ENCODE measurements at places on chromosomes 13 and 19. TPM values are rescaled to one million over a fixed set of nuclear protein-coding genes. Genes with fewer than 3 reads are reported as not detected.

- H3K27me3 ChIP-seq = no peaks in the 10 kb centered on the region
- DNase-seq = no peak
- no peak overlapping the region for H3K27ac ChIP-seq
- H3K4me1 ChIP-seq = peaks cover 12% of the 10 kb centered on the region
- no peak overlapping the region for H3K4me3 ChIP-seq
- no peaks in the 10 kb centered on the region for H3K36me3 ChIP-seq
These were observed 13.1 kb downstream of the LRCH1 start for GRCh38 chr13:46565808-46566750.

- no peaks in the 10 kb centered on the region for H3K27me3 ChIP-seq
- H3K36me3 ChIP-seq = no peaks in the 10 kb centered on the region
- H3K4me3 ChIP-seq = no peak overlapping the region
- DNase-seq = no peak
- H3K27ac ChIP-seq = no peak overlapping the region
- H3K4me1 ChIP-seq = peaks cover 29% of the 10 kb centered on the region
These were observed 74.7 kb downstream of the GADD45B start for GRCh38 chr19:2550431-2551171.

GRCh38 chr19:10764340-10764894 lies 46.5 kb downstream of the DNM2 start:
- H3K36me3 ChIP-seq = peaks cover 2% of the 10 kb centered on the region
- no peaks in the 10 kb centered on the region for H3K4me1 ChIP-seq
- no peaks in the 10 kb centered on the region for H3K27me3 ChIP-seq
- H3K27ac ChIP-seq = no peak overlapping the region
- DNase-seq = no peak
- no peak overlapping the region for H3K4me3 ChIP-seq

The MCEMP1 gene
- not detected for total RNA-seq

- peaks cover 5% of the 10 kb centered on the region for H3K4me1 ChIP-seq
- H3K27ac ChIP-seq = no peak overlapping the region
- H3K27me3 ChIP-seq = no peaks in the 10 kb centered on the region
- DNase-seq = peak; percentile 84
These were observed 2.8 kb downstream of the DMPK start for GRCh38 chr19:45779231-45780145.

GRCh38 chr19:30718707-30719106 lies 346.5 kb downstream of the ZNF536 start:
- H3K27ac ChIP-seq = no peak overlapping the region
- H3K4me1 ChIP-seq = no peaks in the 10 kb centered on the region
- no peak overlapping the region for H3K4me3 ChIP-seq
- no peaks in the 10 kb centered on the region for H3K36me3 ChIP-seq
- no peaks in the 10 kb centered on the region for H3K27me3 ChIP-seq

- H3K4me1 ChIP-seq = no peaks in the 10 kb centered on the region
- H3K27me3 ChIP-seq = no peaks in the 10 kb centered on the region
- DNase-seq = no peak
- no peak overlapping the region for H3K4me3 ChIP-seq
- H3K36me3 ChIP-seq = no peaks in the 10 kb centered on the region
- H3K27ac ChIP-seq = no peak overlapping the region
These were observed 268.3 kb downstream of the RFC3 start for GRCh38 chr13:34086281-34086680.

The CYP2S1 gene
- 4.5 TPM for total RNA-seq
